ENCODE measurements at places on chromosomes 13 and 19.

GRCh38 chr13:114044486-114044885 lies 70.6 kb upstream of the C13orf46 start:
- H3K4me3 ChIP-seq = no peak overlapping the region
- no peak for DNase-seq
- H3K27me3 ChIP-seq = no peaks in the 10 kb centered on the region
- H3K27ac ChIP-seq = peak overlapping the region; percentile 94
- peaks cover 3% of the 10 kb centered on the region for H3K36me3 ChIP-seq

GRCh38 chr13:20715330-20715712 lies 11.8 kb downstream of the IL17D start:
- no peaks in the 10 kb centered on the region for H3K36me3 ChIP-seq
- H3K4me3 ChIP-seq = no peak overlapping the region
- no peak for DNase-seq
- peaks cover 3% of the 10 kb centered on the region for H3K27me3 ChIP-seq
- H3K27ac ChIP-seq = no peak overlapping the region

DNA sequence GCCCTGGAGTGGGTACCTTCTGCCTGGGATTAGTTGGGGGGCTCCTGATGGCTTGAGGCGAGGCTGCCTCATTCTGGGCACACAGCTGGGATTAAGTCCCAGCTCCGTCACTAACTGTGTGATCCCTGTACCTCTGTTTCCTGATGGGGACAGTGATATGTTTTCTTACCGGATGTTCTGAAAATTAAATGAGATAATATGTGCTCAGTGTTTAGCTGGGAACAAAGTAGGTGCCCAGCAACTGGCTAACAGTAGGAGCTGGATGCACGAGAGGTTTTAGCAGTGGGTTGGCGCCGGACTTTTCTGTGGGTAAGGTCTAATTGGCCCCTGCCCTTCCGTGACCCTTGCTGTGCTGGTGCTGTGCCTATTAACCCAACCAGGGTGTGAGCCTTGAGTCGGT lies 203.4 kb downstream of the URI1 start:
- H3K27ac ChIP-seq = no peak overlapping the region
- H3K27me3 ChIP-seq = peaks cover 2% of the 10 kb centered on the region
- no peak for DNase-seq
- no peaks in the 10 kb centered on the region for H3K4me1 ChIP-seq
- no peak overlapping the region for H3K4me3 ChIP-seq

DNA sequence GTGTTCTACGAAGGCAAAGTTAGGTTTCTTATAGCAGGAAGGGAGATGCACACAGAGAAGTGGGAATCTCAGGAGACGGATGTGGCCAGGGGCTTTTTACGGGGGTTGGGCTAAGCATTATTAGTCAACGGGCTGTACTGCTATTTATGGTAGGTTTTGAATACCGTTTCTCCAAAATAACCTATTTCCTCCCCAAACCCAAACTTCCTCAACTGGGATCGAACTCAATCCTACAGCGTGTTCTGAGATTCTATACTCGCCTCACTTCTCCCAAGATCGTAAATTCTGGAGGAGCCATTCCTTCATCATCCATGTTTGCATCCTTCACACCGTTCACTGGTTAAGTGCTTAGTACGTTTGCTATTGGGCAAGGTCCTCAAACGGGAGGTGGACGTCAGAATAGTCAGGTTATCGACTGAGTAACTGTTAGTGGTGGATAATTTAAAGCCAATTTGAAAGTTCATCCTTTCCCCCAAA lies 1.2 kb upstream of the TRIM13 start:
- peak overlapping the region; percentile 8 for H3K27ac ChIP-seq
- H3K4me3 ChIP-seq = peak overlapping the region; percentile 75
- no peaks in the 10 kb centered on the region for H3K27me3 ChIP-seq
- DNase-seq = no peak
- H3K36me3 ChIP-seq = peaks cover 3% of the 10 kb centered on the region

DNA sequence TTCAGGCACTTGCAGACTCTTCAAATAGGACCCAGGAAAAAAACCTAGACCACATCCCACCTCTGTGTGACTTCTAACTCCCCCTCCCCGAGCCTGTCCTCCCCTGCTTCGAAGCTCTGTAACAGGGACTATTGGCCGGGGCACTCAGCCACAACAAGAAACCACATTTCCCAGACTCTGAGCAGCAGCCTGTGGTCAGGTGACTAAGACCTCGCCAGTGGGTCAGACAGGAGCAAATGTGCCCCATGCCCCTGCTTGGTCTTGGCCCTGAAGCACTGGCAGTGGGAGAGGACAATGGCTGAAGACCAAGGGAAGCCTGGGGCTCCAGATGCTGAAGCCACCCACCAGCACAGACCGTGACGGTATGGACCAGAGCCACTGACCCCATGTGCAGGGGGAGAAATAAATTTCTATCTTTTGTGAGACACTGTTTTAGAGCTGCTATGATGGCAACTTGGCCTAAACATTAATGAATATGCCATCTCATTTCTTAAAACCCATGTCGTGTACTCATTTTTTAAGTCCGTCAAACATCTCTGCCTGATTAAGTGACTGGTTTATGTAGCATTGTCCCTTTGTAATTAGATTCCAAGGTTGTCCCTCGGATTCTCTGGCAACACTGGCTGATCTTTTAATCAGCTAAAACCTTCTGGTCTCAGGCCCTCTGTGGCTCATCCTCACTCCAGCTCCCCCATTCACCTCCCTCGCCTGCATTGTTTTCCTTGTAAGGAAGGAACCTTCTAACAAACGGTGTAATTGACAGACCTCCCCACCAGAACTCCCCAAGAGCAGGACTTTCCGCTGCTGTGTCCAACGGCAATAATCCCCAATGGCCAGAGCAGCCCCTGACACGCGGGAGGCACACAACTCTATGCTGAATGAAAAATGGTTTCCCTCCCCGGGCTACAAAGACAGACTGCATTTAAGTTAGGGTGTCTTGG lies 98.4 kb downstream of the STK24 start:
- H3K4me3 ChIP-seq = no peak overlapping the region
- H3K4me1 ChIP-seq = peaks cover 52% of the 10 kb centered on the region
- H3K27ac ChIP-seq = peak overlapping the region; percentile 55
- H3K36me3 ChIP-seq = peaks cover 5% of the 10 kb centered on the region

GRCh38 chr13:80712026-80712425 lies 371.1 kb upstream of the SPRY2 start:
- DNase-seq = no peak
- H3K36me3 ChIP-seq = peaks cover 9% of the 10 kb centered on the region
- H3K27ac ChIP-seq = no peak overlapping the region

- peaks cover 22% of the 10 kb centered on the region for H3K36me3 ChIP-seq
- no peaks in the 10 kb centered on the region for H3K27me3 ChIP-seq
- peak overlapping the region; percentile 66 for H3K27ac ChIP-seq
- no peak overlapping the region for H3K4me3 ChIP-seq
- H3K4me1 ChIP-seq = peaks cover 2% of the 10 kb centered on the region
- DNase-seq = peak; percentile 48
Measured at GRCh38 chr13:41352935-41353840, 42.1 kb downstream of the NAA16 start.

DNA sequence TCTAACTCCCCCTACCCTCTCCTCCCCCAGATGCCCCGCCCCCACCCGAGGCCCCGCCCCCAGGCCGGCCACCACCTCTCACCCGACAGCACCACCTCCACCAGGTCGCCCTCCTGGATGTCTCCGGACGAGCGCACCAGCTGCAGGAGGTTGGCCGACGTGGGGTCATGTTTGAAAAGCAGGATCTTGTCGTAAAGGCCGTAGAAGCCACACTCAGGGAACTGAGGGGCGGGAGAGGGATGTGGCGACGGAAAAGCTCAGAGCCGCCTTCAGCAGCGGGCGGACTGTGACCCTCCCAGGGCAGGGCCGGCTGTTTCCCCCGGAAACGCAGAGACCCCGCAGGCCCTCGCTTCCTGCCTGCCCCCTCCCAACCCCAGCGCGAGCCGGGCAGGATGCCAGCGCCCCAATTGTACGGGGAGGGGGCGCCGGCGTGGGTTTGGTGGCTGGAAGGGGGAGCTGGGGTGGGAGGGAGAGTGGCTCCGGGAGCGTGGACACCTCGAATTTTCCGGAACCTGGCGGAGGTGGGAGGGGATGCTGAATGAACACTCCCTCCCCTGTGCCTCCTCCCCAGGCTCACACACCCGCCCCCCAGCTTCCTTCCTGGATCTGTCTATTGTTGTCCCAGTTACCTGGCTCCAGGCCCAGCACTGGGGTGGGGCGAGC lies 3.0 kb downstream of the PRKD2 start:
- H3K36me3 ChIP-seq = peaks cover 7% of the 10 kb centered on the region
- peak; percentile 62 for DNase-seq
- H3K27ac ChIP-seq = peak overlapping the region; percentile 89
- H3K4me3 ChIP-seq = peak overlapping the region; percentile 92

- H3K4me1 ChIP-seq = peaks cover 8% of the 10 kb centered on the region
- H3K4me3 ChIP-seq = no peak overlapping the region
- no peak for DNase-seq
- no peak overlapping the region for H3K27ac ChIP-seq
- no peaks in the 10 kb centered on the region for H3K27me3 ChIP-seq
Measured at GRCh38 chr13:52788011-52788410, 48.4 kb upstream of the CNMD start.

- DNase-seq = no peak
- H3K4me3 ChIP-seq = no peak overlapping the region
- peaks cover 6% of the 10 kb centered on the region for H3K27me3 ChIP-seq
- no peaks in the 10 kb centered on the region for H3K36me3 ChIP-seq
- no peak overlapping the region for H3K27ac ChIP-seq
Measured at GRCh38 chr13:97521726-97522125, 87.8 kb downstream of the RAP2A start.

DNA sequence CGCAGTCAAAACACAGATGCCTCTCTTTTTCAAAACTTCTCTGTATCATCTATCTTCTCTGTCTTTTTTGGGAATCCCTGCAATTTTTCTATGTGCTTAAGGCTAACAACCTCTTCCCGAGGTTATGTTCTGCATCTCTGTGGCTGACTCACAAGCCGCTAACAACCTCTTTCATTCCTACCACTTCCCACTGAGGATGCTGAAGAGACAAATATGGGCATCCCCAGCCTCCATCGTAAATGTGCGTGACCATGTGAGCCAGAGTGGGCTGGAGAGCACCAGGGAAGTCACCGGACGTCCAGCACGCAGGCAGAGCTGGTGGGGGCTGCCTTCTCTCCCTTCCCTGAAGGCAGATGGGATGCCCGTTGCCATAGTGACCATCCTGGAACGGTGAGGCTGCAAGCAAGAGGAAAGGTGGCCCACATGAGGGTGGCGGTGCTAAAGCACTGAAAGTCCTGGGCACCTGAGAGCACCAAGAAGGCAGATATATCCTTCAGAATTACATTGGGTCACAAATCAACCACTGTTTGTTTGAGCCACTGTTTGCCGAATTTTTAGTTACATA lies 122.8 kb downstream of the SHISA2 start:
- H3K4me3 ChIP-seq = no peak overlapping the region
- H3K27me3 ChIP-seq = no peaks in the 10 kb centered on the region
- peaks cover 6% of the 10 kb centered on the region for H3K36me3 ChIP-seq
- no peak overlapping the region for H3K27ac ChIP-seq

GRCh38 chr19:40805258-40805868 lies 6.4 kb downstream of the EGLN2 start:
- peaks cover 4% of the 10 kb centered on the region for H3K36me3 ChIP-seq
- DNase-seq = no peak

DNA sequence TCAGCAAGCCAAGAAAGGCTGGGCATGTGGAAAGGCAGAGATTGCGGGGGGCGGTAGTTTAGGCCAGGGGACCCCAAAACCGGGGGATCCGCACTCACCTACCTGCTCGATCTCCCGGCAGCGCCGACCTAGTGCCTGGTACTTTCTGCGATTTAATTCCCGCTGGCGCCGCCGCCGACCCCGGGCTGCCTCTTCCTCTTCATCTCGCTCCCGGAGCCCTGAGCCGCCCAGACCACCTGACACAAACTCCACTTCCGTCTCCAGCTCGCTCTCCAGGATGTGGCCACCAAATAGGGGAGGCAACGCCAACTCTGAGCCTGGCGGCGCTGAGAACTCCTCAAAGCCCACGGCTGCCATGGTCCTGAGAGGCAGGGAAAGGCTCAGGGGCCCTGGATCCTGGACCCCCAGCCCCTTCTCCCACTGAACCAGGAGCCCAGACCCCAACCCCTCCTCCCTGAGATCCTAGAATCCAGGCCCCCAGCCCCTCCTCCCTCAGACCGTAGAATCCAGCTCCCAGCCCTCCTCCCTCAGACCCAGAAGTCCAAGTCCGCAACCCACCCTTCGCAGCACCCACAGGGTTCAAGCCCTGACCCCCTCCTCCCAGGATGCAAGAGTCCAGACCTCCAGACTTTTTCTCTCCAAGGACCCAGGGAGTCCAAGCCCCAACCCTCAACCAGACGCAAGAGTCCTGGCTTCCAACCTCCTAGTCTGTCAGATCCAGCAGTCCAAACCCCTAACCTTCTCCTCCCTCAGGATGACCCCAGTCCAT lies 933 bp downstream of the TFPT start:
- H3K4me1 ChIP-seq = peaks cover 25% of the 10 kb centered on the region
- no peak for DNase-seq

- no peak overlapping the region for H3K27ac ChIP-seq
- peaks cover 2% of the 10 kb centered on the region for H3K36me3 ChIP-seq
- no peaks in the 10 kb centered on the region for H3K27me3 ChIP-seq
Measured at GRCh38 chr19:3204646-3205275, 19.0 kb downstream of the NCLN start.

DNA sequence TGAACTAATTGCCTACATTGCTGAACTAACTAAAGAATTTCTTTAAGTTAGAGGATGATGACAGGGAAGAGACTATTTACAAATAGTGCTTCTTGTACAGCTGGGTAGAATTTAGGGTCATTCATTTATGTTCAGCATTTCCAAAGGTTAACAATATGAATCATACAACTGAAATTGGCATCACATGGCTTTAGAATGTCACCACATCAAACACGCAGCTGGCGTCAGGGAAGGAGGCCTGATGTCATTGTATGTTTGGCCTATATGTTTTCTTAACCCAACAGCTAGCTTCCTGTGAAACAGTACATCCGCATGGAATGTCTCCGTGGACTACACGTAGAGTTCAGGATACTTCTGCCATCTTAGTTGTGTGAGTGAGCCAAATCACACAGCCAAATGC lies 99.0 kb upstream of the TNFSF11 start:
- no peak overlapping the region for H3K27ac ChIP-seq
- H3K36me3 ChIP-seq = no peaks in the 10 kb centered on the region
- H3K4me1 ChIP-seq = no peaks in the 10 kb centered on the region
- no peak overlapping the region for H3K4me3 ChIP-seq
- H3K27me3 ChIP-seq = peaks cover 12% of the 10 kb centered on the region

GRCh38 chr13:37226971-37227370 lies 121.5 kb upstream of the CSNK1A1L start:
- no peaks in the 10 kb centered on the region for H3K27me3 ChIP-seq
- H3K27ac ChIP-seq = no peak overlapping the region
